ENCODE measurements at places on chromosomes 12 and 14. TPM values are rescaled to one million over a fixed set of nuclear protein-coding genes. Genes with fewer than 3 reads are reported as not detected.

GRCh38 chr12:54039417-54040147 lies 6.7 kb downstream of the HOXC5 start:
- H3K4me3 ChIP-seq: no peak overlapping the region
- no peaks in the 10 kb centered on the region for H3K36me3 ChIP-seq
- no peaks in the 10 kb centered on the region for H3K4me1 ChIP-seq
- H3K27ac ChIP-seq: no peak overlapping the region
- no peak for DNase-seq
- H3K27me3 ChIP-seq: peaks cover 85% of the 10 kb centered on the region

GRCh38 chr14:100018482-100018881 lies 46.7 kb upstream of the EVL start:
- peaks cover 6% of the 10 kb centered on the region for H3K36me3 ChIP-seq
- H3K4me3 ChIP-seq: no peak overlapping the region
- H3K4me1 ChIP-seq: peaks cover 61% of the 10 kb centered on the region
- no peak for DNase-seq

Gene ATP23
- 2.6 TPM for total RNA-seq

DNA sequence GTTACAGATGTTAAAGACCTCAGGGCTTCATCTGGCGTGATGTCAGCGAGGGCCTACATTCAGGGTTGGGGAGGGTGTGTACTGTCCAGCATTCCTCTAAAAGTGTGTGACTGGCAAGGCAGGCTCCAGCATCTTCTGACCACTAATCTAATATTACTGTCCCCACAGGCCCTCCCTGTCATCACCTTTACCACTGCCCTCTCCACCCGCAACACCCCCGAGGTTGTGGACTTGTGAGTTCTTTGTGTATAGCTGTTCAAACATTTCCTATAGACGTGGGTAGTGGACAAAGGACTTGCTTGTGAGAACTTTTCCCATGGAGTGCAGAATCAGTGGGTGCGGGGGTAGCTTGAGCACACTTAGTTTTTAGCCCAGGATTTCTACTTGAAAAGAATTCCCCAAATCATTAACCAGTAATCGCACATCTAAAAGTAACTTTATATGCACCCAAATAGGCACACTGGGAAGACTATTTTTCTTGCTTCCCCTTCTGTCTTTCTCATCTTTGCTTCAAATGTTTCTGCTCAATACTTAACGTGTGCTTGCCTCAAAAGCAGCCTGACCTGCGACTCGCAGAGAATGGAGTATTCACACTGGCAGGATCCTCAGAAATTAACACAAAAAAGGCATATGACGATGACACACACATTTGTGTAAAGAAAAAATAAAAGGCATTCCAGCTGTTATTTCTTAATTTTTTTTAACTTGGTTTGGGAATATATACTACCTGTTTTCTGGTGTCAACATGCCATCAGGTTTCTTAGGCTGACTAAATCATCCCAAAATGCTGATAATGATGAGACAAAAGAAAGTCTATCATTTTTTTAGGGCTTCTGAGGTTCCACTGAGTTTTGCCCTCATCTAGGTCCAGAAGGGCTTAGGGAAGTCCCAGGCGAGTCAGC lies 158.4 kb upstream of the HIF1A start:
- no peaks in the 10 kb centered on the region for H3K27me3 ChIP-seq
- peaks cover 23% of the 10 kb centered on the region for H3K4me1 ChIP-seq
- no peak overlapping the region for H3K4me3 ChIP-seq
- no peak for DNase-seq
- H3K36me3 ChIP-seq: no peaks in the 10 kb centered on the region

GRCh38 chr14:77965919-77966435 lies 166.1 kb downstream of the ADCK1 start:
- H3K27ac ChIP-seq: no peak overlapping the region
- no peaks in the 10 kb centered on the region for H3K36me3 ChIP-seq
- DNase-seq: no peak
- H3K4me1 ChIP-seq: peaks cover 3% of the 10 kb centered on the region
- peaks cover 16% of the 10 kb centered on the region for H3K27me3 ChIP-seq

Gene CCDC92
- total RNA-seq: 55.1 TPM

DNA sequence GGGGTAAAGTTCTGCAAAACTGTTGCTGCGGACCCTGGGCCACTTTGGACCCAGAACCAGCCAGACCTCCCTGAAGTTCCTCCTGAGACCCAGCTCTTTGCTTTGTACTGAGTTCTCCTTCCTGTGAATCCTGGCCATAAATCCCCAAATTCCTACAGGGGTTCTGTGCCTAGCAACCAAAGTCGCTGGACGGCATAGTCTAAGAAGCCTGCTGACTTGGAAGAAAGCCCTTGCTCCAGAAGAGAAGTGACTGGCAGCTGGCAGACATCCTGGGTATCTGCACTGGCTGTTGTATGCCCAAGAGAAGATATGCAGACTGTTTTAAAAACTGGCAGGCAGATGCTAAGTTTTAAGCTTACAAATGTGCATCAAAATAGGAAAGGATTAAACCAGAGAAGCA lies 99.9 kb upstream of the SLC24A4 start:
- peaks cover 32% of the 10 kb centered on the region for H3K27me3 ChIP-seq
- no peak for DNase-seq
- H3K4me1 ChIP-seq: peaks cover 4% of the 10 kb centered on the region
- H3K27ac ChIP-seq: no peak overlapping the region
